ENCODE measurements at places on chromosomes 7 and 10.

GRCh38 chr10:51386248-51386885 lies 312.1 kb downstream of the PRKG1 start:
- no peak for DNase-seq

GRCh38 chr7:43653466-43653865 lies 70.6 kb downstream of the STK17A start:
- no peak for DNase-seq

DNA sequence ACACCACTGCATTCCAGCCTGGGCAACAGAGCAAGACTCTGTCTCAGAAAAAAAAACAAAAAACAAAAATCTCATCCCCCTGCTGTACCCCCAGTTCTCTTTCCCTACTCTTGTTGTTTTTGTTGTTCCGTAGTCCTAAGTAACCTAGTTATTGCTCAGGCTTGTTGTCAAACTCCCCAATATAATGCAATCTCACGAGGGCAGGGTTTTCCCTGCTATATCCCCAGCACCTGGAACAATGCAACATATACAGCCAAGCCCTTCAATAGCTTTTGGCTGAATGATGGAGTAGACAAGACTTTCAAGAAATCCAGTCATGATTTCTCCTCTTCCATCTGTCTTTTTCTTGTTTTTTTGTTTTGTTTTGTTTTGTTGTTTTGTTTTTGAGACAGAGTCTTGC lies 10.2 kb downstream of the ACSL5 start:
- DNase-seq = no peak

DNA sequence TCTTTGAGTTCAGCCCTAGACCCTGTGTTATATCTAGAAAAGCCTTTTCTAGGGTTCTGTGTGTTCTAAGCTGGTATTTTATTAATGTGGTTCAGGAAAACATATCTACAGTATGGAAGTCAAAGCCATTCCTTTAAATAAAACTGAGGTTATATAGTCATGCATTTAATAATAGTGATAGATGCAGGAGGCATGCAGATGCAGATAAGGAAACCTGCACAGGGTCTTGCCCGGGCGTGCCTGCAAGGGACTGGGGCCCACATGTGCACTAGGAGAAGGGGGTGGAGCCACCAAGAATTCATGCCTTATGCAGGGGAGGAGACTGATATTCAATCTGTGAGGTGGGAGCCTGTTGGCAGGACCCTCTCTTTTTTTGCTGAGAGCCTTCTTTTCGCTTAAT lies 171.5 kb downstream of the PRPF18 start:
- no peak for DNase-seq

- no peak for DNase-seq
Observed at GRCh38 chr7:114944745-114945625, 23.1 kb downstream of the MDFIC start.

DNA sequence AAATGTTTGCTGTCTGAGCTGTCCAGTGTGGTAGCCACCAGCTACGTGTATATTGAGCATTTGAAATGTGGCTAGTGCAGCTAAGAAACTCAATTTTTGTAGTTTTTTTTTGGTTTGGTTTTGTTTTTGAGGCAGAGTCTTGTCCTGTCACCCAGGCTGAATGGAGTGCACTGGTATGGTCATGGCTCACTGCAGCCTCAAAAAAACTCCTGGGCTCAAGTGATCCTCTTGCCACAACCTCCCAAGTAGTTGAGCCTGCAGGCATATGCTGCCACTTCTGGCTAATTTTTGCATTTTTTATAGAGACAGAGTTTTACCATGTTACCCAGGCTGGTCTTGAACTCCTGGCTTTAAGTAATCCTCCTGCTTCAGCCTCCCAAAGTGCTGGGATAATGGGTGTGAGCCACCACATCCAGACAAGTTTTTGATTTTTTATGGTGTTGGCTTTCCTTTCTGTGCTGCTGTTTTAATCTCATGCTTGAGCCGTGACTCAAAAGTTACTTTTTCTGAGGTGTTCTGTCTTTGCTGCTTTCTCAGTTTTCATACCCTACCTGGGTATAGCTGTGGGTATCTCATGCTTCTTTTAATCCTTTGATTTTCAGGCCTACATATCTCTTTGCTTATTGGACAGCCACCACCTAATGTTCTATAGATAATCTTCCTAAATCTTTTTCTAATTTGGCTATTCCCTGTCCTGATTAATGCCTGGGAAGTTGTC lies 16.0 kb downstream of the WAC start:
- no peak for DNase-seq

- DNase-seq = no peak
Observed at GRCh38 chr7:52463341-52463740, 572.1 kb upstream of the POM121L12 start.

- no peak for DNase-seq
Observed at GRCh38 chr10:123995461-123996131, 97.8 kb downstream of the CHST15 start.

GRCh38 chr10:92696606-92697383 lies 7.0 kb downstream of the HHEX start:
- DNase-seq = no peak

Data from activated naive CD4-positive, alpha-beta T cell (primary cell).